ENCODE measurements at places on chromosomes 2 and 18. TPM values are rescaled to one million over a fixed set of nuclear protein-coding genes. Genes with fewer than 3 reads are reported as not detected.
A peak's percentile ranks its signal among the peaks of the same experiment; 100 is the strongest.

The CCDC178 gene
- not detected for total RNA-seq

The SKOR2 gene
- total RNA-seq, result 0.21 TPM

The NR4A2 gene
- total RNA-seq, result 23.0 TPM

DNA sequence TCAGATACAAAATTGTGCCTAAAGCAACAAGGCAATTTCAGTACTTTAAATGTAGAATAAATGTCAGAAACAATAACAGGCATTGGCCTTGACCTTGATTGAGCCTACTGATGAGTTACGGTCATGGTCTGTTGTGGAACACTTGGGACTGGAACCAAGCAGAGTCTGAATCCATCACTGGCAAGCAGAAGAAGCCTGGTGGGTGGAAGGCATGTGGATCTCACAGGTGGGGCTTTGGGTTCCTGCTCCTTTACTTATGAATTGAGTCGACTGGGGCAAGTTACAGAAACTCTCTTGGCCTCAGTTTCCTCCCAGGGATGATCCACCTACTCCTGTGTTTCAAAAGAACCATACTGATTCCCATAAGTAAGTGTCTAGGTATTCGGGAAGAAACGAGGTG, 102.3 kb downstream of the KCNF1 start:
- no peaks in the 10 kb centered on the region for H3K4me1 ChIP-seq
- H3K27ac ChIP-seq, result no peak overlapping the region
- H3K27me3 ChIP-seq, result peaks cover 12% of the 10 kb centered on the region
- DNase-seq, result no peak
- no peak overlapping the region for H3K4me3 ChIP-seq

GRCh38 chr18:44893966-44894365, 213.3 kb downstream of the SETBP1 start:
- H3K27me3 ChIP-seq, result peaks cover 2% of the 10 kb centered on the region
- no peak for DNase-seq
- peaks cover 11% of the 10 kb centered on the region for H3K36me3 ChIP-seq
- peak overlapping the region; percentile 70 for H3K27ac ChIP-seq

DNA sequence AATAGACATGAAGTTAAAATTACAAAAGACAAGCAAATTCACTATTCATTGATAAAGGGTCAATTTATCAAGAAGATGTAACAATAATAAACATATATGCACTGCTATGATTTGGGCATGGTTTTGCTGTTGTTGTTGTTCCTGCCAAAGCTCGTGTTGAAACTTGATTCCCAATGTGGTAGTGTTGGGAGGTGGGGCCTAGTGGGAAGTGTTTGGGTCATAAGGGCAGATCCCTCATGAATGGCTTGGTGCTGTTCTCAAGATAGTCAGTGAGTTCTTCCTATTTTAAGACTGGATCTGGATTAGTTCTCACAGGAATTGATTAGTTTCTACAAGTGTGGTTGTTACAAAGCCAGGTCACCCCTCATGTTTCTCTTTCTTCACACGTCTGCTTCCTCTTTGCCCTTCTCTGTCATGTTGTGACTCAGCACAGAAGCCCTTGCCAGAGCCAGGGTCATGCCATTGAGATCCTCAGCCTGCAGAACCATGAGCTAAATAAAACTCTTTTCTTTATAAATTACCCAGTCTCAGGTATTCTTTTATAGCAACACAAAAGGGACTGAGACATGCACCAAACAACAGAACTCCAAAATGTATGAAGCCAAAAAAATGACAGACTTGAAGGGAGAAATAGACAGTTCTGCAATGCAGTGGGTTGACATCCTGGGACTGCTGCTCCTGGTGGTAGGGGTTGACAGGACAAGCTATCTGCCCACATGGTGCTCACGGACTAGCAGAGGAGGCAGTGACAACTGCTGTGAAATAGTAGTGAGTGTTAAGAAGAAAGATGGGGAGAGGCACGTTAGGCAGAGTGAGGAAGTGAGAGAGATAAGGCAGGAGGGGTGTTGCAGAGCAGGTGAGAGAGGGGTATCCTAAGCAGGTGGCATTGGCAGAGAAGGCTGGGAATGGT, 18.6 kb upstream of the SKA1 start:
- peak overlapping the region; percentile 48 for H3K27ac ChIP-seq
- DNase-seq, result peak; percentile 30
- no peaks in the 10 kb centered on the region for H3K36me3 ChIP-seq
- H3K4me1 ChIP-seq, result peaks cover 8% of the 10 kb centered on the region

The WDR54 gene
- total RNA-seq, result 119 TPM
